ENCODE measurements at places on chromosomes 7 and 10. TPM values are rescaled to one million over a fixed set of nuclear protein-coding genes. Genes with fewer than 3 reads are reported as not detected.

- no peak for DNase-seq
Observed at GRCh38 chr7:50771120-50772002, 11.3 kb downstream of the GRB10 start.

GRCh38 chr10:78420946-78421735, 387.5 kb downstream of the RPS24 start:
- DNase-seq: no peak

DNA sequence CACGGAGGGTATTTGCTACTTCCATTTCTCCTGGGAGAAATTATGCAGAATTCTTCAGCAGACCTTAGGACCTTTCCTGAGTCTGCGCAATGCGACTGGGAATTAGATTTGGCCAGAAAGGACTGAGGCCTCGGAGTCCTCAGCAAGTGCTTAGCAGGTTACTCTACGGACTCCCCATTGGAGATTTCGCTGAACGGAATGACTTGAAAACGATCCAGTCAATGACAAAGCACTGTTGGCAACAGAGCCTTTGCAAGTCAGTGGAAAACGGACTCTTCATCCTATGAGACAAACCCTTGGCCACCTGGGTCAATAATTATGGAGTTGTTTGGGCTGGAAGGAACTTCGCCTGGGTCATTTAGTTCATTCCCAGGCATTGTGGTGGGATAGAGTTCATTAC, 107.4 kb downstream of the FAM204A start:
- DNase-seq: no peak

GRCh38 chr7:467856-468545, 51.6 kb downstream of the PDGFA start:
- DNase-seq: no peak

- no peak for DNase-seq
Observed at GRCh38 chr7:47688311-47689100, 106.6 kb upstream of the TNS3 start.

DNA sequence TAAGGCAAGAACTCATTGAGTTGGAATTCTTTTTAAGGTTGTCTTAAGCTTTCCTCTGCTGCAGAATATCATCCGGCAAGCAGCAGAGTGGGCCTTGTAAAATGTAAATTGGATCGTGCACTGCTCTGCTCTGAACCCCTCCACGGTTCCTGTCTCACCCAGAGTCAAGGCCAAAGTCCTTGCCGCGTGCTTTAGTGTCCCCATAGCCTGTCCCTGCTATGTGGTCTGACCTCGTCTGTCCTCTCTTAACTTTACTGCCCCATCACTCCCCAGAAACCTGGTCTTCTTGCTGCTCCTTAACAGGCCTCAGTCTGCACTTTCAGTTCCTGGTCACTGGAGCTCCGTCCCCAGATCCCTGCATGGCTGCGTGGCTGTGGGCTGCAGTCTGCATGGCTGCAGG, 121.6 kb upstream of the SDK1 start:
- no peak for DNase-seq

GRCh38 chr10:128306535-128306934, 180.3 kb upstream of the MKI67 start:
- DNase-seq: no peak

Gene CCL26
- not detected for total RNA-seq

Gene ADAM22
- 1.5 TPM for total RNA-seq

Gene WEE2
- total RNA-seq: not detected

Gene FLNC
- 364 TPM for total RNA-seq

Gene ZNF37A
- 10.3 TPM for total RNA-seq

Gene ZWINT
- total RNA-seq: 6.2 TPM

Measured in astrocyte (in vitro differentiated cells and primary cell).